ENCODE measurements at places on chromosomes 3 and 15.

DNA sequence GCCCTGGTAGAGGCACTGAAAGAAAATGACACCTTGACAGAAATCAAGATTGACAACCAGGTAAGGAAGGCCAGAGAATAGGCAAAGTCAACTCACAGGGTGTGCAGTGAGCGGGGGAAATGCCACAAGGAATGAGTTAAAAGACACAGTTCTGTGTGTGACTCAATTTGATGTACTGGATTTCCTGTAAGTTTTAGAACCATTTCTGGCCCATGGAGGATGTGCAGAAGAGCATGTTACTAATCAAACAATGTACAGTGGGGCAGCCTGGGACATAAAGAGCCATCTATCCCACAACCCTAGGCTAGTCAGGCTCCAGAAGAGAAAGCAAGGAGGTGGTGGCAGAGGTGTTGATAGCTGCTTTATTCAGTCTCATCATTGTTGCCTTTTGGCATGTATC is 31.2 kb upstream of the TMOD3 start:
- no peak for DNase-seq

DNA sequence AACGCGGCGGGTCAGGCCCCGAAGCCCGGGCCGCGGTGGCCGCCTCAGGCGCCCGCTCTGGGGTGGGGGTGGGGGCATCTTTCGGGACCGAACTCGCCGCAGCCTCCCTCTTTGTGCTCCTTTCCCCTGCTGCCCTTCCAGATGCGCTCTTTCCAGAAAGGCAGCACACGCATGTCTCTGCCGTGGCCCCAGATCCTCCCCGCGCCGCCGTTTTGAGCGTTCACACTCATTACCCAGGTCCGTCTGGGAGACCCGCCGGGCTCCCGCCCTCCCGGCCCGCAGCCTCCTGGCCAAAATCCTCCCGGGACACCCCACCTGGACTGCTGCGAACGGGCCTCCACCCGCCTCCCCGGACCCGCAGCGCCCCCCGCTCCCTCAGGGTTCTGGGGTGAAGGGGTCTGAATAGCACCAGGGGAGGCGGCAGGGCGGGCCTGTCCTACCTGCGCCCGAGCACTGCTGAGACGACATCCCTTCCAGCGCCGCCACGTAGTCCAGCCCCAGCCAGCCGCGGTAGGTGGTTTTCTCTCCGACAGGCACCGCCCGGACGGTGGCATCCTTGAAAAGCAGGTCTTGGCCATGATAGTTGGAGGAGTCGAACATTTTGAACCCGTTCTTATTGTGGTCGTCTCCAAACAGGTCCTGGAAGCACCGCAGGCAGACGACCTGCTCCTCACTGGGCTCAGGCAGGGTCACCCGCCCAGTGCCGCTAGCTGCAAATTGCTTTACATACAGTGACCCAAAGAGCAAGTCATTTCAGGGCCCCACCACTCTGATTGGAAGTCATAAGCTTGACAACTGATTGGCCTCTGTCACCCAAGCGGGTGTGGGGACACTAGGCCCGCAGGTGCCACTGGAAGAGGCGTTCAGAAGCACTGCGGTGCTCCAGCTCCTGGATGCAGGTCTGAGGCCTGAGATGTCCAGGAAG is 25.9 kb downstream of the MELTF start:
- no peak for DNase-seq

DNA sequence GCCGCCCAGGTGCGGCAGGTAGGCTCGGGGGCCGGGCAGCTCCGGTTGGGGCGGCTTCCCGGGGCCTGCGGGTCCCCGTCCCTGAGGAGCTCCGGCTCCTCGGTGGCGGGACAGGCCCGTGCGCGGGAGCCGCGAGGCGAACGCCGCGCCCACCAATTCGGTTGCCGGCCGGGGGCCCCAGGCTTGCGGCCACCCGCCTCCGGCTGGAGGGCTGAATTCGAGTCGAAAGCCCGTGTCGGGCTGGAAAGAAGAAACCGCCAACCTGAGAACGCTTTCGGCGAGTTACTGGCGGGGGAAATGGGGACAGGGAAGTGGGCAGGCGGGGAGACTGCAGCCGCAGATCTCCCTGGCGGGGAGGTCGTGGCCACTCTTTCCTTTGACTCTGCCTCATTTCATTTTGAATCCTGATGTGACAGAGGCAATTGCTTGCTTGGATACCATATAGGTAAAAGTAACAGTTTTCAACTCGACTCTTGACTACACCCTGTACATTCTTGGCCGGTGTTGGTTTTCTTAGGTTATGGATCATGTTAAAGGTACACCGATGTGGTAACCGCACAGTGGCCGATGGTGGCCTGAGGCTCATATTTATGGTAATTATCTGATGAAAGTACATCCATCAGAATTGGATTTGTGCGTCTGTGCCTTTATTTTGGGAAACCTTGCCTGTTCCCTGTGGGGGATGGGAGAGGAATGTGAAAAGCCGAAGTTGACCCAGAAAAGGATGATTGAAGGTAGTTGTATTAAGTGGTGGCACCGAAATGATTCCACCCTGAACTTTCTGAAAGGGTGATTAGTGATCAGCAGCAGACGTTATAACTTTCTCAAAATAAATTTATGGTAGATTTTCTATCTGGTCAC is 1.7 kb downstream of the B3GNT5 start:
- DNase-seq = no peak

DNA sequence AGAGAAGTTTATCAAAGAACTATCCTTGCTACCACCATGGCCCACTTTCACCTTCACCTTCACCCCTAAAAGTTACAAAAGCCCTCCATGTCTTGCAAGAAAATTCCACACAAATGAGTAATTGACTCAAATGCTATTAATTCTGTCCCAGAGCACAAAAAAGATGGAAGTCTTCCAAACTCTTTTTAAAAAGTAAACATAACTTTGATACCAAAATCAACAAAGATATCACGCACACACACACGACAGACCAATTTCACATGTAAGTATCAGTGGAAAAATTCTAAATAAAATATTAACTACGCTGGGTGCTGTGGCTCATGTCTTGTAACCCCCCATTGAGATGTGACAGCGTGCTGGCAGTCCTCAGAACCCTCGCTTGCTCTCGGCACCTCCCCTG is 1.1 kb upstream of the MCCC1 start:
- DNase-seq = no peak

- DNase-seq = no peak
These were observed 3.9 kb downstream of the PLA2G4E start for GRCh38 chr15:42016971-42017370.

DNA sequence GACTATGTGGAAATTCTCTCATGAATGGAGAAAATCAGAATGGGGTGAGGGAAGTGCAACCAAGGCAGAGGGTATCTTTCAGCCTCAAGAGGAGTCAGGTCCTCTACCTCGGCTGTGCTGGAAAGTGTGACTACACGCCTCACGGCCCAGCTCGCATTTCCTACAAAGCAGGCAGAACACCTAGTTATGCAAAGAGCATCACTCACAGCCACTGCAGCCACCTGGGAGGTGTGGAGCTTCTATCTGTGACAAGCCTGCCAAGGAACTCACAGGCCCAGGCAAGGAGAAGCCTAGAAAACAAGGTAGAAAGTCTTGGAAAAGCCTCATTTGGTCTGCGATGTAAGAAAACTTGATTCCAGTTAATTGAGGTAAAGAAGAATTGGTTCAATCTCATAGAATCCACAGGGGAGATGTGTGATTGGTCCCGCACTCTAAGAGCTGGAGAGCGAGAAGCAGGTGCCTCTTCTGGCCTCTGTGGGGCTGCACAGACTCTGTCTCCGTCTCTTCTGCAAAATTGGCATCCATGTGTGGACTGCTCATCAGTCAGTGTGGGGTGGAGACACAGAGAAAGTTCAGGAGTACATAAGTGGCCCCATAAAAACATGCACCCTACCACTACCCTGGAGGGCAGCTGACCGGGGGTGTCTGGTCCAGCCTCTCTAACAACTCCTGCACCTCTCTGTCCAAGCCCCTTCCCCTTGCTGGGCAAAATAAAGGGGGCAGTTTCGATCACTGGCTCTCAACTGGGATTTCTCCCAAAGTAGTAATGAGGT is 76.8 kb downstream of the TAMM41 start:
- DNase-seq = no peak
